ENCODE measurements at places on chromosomes 12 and 14. TPM values are rescaled to one million over a fixed set of nuclear protein-coding genes. Genes with fewer than 3 reads are reported as not detected.

The CELA1 gene
- total RNA-seq = not detected

The ANG gene
- 6.1 TPM for total RNA-seq

The PFKM gene
- 42.2 TPM for total RNA-seq

The DLGAP5 gene
- total RNA-seq = 56.8 TPM

The LETMD1 gene
- total RNA-seq = 15.3 TPM

The SLC39A5 gene
- total RNA-seq = not detected

The METTL3 gene
- 53.6 TPM for total RNA-seq

All from mammary microvascular endothelial cell (primary cell).